ENCODE measurements at places on chromosomes 5 and 9.

GRCh38 chr9:77014597-77015263 is 4.7 kb upstream of the FOXB2 start:
- DNase-seq, result no peak

GRCh38 chr5:96924016-96924443 is 11.8 kb upstream of the LNPEP start:
- DNase-seq, result no peak

DNA sequence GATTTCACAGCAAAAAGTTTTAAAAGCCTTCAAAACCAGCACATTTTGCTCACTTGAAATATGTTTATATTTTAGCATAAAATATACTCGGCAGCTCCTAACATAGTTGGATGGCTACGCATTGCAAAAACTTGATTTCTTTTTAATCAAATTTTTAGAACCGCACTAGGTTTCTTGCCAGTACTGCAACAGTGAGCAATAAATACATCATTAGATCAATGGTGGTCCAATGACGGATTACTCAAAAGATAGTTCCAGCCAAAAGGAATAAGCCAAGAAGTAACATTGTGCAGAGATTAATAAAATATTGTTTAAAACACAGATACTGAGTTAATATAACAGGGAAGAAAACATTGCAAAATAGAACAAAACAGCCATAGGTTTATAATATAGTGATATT is 5.5 kb downstream of the MARCHF3 start:
- no peak for DNase-seq

DNA sequence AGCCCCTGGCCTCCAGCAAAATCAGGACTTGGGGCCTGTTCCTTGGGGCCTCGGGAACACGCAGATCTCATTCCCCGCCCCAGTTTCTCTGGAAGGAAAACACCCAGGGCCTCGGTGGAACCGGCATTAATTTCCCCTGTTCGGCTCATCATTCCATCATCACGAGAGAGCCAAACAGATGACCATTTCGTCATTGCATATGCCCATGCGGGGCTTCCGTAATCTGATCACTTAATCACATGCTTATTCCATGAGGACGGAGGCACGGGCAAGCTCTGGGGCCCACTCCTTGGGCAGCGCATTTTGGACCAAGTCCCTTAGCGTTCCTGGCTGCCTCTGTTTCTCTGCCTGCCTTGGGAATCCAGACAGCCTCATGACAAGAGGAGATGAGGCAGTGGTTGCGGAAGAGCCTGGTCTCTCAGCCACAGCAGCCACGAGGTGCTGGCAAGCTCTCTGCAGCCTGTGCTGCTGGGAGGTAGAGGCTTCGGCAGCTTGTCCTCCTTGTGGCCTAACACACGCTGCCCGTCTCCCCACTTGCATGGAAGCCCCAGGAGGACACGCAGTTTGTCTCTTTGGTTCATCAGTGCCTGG is 65.0 kb upstream of the IER5L start:
- no peak for DNase-seq

GRCh38 chr5:124468671-124469411 is 277.6 kb downstream of the ZNF608 start:
- no peak for DNase-seq
